ENCODE measurements at places on chromosomes 5 and 9.

- no peak for DNase-seq
Observed at GRCh38 chr9:135486267-135487065, 6.9 kb downstream of the PPP1R26 start.

- DNase-seq, result no peak
Observed at GRCh38 chr9:135661816-135662560, 1.1 kb upstream of the LCN9 start.

GRCh38 chr5:115463983-115464382, 80.6 kb downstream of the FEM1C start:
- DNase-seq, result peak; percentile 26

DNA sequence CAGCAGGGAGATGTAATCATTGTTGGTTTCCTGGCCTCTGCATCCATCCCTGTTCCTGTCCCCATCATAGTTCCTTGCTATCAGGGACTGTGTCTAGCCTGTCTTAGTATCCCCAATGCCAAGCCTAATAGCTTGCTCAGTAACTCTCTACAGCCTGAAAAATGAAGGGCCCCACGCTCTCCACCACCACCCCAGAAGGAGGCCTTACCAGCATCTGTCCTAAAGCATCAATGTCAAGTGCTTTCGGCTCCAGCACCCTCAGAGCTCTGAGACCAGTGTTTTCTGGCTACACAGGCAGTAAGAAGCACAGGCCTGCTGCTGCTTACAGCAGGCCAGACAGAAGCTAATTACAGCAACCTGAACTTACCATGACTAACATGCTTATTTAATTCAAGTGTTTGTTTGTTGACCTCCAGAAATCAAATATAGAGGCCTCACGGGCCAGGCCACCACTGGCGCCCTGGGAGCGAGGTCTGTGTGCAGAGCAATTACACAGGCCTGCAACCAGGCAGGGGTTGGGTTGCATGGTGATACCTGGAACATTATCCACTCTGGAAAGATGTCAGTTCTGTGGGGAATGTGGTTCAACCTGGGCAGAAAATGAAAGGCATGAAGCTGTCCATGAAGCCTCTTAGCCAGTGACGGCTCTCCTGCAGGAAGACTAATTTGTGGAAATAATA, 124.3 kb downstream of the SLC1A3 start:
- DNase-seq, result no peak

- no peak for DNase-seq
Observed at GRCh38 chr5:151020304-151021110, at the start of gene GPX3. GPX3 (plus strand) TSS chr5:151020591; CDS start chr5:151020655, 64 bp downstream.

GRCh38 chr9:26650325-26650724, 242.3 kb downstream of the CAAP1 start:
- no peak for DNase-seq

GRCh38 chr9:93829271-93830011, 125.7 kb downstream of the BARX1 start:
- DNase-seq, result no peak

DNA sequence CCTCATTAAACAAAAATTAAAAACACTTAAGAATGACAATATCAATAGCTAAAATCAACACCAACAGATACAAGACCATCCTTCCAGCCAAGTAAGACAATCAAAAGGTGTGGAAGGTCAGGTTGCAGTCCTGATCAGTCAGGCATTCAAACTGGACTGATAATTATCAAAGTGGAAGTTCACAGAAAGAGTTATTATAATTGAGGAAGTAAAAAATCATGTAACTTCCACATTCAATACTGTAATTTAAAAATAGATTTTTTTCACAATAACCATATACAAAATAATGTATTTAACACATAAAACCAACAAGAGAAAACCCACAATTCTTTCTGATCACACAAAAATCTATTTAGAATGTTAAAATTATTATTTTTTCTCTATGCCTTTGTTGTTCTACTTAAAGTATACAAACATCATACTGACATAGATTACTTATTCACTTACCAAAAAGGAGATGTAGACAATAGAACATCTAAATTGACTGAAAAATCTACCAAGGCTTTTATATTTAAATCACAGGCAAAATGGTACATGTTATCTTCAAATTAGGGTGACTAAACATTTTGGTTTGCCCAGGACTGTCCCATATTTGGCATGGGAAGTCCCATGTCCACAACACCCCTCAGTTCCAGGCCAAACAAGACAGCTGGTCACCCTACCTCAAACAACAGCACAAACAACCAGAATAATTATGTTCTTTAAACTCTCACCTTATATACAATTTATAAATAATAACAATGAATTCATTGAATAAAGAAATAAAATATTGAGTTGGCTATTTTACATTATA, 142.5 kb upstream of the SLC24A2 start:
- DNase-seq, result no peak

DNA sequence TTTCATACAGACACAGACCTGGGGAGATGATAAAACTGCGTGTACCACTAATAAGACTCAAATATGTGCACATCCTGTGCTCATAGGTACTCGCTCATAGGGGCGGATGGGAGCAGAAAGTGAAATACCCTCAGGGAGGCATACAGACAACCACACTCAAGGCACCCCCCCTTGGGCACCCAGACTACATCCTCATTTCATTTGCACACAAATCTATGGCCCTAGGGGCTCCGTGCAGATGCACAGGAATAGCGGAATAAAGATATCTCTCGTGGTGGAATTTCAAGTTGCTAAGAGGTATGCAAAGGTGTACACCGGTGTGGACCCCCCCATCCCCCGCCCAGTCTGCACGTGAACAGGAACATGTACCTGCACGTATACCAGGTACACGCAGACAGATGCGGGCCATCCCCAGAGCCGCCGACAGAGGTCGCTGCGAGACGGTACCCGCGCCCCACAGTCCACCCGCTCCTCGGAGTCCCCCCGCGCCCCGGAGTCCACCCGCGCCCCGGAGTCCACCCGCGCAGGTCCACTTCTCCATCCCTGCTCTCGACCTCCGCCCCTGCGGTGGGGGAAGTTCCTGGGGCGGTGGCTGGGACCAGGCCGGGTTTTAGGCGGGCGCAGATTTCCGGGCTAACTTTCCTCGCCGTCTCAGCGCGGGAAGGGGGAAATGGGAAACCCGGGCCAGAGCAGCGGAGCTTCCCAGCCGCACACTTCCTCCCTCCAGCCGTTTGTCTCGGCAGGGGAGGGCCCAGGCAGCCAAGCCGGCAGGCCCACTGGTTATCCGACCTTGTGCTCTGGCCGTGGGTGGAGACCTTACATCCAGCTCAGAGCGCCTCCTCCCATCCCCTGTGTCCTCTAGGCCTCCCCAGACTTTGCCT, 1.0 kb upstream of the IL12B start:
- DNase-seq, result peak; percentile 54

GRCh38 chr5:8997542-8998070, 548.3 kb downstream of the SEMA5A start:
- no peak for DNase-seq

DNA sequence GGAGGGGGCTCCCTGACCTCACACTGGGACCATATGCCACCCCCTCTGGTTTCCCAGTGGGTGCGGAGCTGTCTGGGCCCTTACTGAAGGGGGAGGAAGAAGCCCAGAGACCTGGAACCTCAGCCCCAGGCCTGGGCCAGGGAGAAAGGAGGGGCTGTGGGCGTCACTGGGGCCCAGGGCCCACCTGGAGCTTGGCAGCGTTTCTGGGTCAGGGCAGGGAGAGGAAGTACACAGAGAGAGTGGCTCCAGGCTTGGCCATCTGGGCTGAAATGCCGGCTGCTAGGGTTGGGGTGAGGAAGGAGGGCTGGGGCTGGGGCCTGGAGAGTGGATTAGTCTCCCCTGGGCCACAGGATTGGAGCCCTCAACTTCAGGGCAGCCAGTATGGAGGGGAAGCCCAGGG, 6.4 kb upstream of the DAB2IP start:
- DNase-seq, result no peak

GRCh38 chr5:5217371-5217770, 77.2 kb downstream of the ADAMTS16 start:
- no peak for DNase-seq

GRCh38 chr9:114339130-114339908, 9.7 kb downstream of the ORM2 start:
- DNase-seq, result peak; percentile 29

DNA sequence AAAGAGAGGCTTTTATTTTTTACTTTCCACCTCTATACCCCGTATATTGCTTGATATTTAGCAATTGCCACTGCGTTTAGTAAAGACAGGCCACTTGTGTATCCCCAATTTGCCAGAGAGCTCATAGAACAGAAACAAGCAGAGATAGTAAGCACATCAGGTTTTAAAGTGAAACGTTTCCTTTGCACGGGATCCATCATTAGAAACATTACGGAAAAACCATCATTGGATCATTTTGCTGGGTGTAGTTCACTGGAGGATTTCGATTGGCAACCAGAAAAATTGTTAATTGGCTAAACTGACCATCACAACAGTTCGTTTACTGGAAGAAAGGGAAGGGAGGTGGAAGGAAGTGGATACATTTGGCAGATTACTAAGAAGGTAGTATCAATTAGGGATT, 149.4 kb upstream of the STK32A start:
- no peak for DNase-seq

- peak; percentile 71 for DNase-seq
Observed at GRCh38 chr5:122076669-122077365, 1.2 kb downstream of the LOX start.

- DNase-seq, result no peak
Observed at GRCh38 chr9:96025995-96026602, 150.6 kb downstream of the ERCC6L2 start.

GRCh38 chr5:73592551-73592950, 27.0 kb downstream of the UTP15 start:
- no peak for DNase-seq

GRCh38 chr5:158715592-158715991, 384.1 kb downstream of the EBF1 start:
- no peak for DNase-seq

DNA sequence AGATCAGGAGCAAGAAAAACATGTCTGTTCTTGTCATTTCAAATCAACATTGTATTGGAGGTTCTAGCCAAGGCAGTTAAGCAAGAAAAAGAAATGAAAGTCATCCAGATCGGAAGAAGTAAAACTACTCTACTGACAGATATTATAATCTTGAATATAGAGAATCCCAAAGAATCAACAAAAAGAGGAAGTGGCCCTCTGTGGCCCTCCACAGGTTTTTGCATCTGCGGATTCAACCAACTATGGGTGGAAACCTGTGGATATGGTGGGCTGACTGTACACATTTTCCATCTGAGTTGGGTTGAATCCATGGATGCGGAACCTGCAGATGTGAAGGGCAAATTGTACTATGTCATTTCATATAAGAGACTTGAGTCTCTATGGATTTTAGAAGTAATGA, 35.1 kb downstream of the GAS1 start:
- DNase-seq, result no peak

- no peak for DNase-seq
Observed at GRCh38 chr5:159667286-159667685, 249.0 kb upstream of the ADRA1B start.

GRCh38 chr5:159241946-159242552, 21.0 kb upstream of the UBLCP1 start:
- DNase-seq, result no peak

DNA sequence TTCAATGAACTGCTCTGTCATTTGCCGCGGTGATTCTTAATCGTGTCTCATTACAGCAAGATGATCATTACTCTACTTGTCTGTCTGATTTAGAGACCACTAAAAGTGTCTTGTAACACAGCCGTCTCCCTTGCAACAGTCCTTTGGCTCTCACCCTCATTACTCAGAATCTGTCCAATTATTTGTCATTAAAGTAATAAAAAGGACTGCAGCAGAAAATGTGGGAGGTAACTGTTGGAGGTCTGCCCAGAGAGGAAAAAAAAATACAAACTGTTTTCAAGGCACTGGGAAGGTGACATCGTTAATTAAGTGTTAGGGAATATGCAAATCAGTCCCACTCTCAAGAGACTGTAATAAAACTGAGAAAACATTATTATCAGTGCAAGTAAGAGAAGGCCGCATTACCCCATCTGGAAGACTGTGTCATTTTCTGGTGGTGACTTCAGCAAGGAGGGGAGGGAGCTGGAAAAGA, 281.0 kb downstream of the RASEF start:
- no peak for DNase-seq

- no peak for DNase-seq
Observed at GRCh38 chr9:117868594-117868993, 164.4 kb downstream of the TLR4 start.

- DNase-seq, result no peak
Observed at GRCh38 chr5:134545070-134545868, 19.8 kb downstream of the JADE2 start.

DNA sequence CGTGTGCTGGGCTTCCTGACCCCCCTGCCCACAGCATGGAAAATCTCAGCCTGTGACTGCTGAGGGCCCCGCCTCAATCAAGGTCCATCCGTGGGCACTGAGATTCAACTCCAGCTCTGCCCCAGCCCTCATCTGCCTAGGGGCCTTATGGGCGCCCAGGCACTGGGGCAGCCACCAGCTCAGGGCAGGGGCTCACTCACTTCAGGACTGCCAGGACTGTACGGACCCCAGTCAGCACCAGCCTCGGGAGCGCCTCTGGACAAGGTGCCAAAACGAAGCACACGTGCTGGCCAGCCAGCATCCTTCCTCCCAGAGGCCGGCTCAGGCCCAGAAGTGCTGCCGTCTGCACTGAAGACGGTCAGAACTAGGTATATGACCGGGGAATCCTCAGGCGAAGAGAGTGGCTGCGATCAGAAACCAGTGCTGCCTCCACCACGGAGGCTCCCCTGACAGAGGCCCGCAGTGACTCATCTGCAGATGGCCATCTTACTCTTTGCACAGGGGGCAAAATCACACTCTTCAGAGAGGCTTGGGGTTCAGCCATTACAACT, 19.6 kb downstream of the CLPTM1L start:
- DNase-seq, result no peak

DNA sequence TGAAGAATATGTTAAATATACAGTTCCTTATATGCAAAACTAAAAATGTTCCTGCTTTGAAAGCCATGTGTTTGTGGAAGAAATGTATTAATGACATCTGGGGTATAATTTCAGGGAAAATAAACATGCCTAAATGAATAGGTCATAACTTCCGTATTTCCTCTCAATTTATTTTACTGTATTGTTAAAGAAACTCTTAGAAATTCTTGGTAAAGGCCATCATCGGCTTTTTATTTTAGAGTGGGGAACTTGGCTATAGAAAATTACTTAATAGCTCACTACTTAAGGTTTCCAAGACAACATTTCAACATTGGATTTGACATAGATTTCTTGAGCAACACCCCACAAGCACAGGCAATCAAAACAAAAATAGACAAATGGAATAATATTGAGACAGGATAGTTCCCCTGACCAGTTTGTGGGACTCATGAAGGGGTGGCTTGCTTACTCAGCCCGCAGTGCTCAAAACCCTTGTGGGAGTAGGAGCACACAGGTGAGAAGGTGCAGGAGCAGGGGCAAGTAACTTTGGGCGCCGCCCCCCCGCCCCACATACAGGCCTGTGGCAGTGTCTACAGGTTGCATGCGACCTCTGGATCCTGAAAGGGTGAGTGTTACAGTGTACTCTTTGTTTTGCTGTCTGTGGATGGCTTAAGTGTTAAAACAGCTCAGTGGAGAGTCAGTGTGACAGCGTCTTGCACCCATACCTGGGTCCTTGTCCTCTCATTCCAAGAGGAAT, 891.4 kb upstream of the C9orf72 start:
- DNase-seq, result no peak
